MG63 (cell line): ENCODE measurements at places on chromosomes 6 and 20. TPM values are rescaled to one million over a fixed set of nuclear protein-coding genes. Genes with fewer than 3 reads are reported as not detected.
A peak's percentile ranks its signal among the peaks of the same experiment; 100 is the strongest.

DNA sequence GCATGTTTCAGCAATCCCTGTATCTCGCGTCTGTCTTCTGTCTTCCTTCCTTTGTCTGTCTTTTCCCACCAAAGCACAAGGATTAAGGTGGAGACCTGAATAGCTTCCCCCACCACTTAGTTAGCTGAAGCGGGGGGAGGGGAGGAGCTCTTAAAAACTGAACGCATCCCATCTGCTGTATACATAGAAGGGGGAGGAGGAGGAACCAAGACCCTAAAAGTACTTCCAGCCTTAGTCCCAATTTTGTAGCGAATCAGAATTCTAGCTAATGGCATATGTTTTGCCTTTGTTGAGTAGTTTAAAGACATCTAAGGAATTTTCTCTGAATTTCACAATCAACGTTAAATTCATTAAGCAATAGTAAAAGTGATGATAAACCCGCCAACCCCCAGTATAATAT lies 47.9 kb downstream of the GNAS start:
- no peak for DNase-seq

GRCh38 chr6:52641388-52641787 lies 29.5 kb upstream of the TMEM14A start:
- DNase-seq: no peak

DNA sequence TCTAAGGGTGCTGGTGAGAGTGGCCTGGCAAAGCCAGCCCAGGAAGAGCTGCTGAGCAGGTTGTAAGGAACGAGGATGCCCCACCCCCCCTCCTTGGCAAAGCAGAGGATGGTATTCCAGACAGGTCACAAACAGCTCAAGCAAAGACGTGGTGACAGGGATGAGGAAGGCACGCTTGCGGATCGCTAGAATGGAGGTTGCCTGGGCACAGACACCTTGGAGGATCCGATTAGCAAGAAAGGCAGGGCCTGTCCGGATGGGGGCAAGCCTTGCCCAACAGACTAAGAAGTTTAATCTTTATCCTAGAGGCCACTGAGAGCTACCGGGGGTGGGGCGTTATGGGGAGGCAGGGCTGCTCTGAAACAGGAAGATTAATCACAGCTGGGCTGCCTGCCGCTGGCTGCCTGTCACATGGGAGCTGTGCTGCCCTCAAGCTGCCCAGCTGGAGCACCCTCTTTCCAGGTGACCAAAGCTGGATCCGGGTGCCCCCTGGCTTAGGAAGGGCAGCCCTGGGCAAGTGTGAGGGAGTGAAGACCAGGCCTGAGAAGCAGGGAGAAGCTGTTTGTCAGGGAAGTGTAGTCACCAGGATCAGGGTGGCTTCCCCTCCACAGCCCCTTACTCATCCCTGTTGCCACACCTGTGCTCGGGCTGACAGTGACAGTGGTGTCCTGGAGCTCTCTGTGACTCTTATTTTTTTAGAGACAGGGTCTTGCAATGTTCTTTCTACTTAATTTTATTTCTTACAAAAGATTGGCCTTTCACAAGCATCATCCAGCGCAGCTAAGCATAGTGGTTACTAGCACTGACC lies 9.1 kb upstream of the MAPK13 start:
- peak; percentile 70 for DNase-seq

The ERMARD gene
- total RNA-seq: 22.5 and 39.6 TPM in 2 replicates
